Pancreas (tissue), 10 donors: ENCODE measurements at places on chromosomes 13 and 19.

GRCh38 chr13:44395976-44396694 is 22.5 kb downstream of the SERP2 start:
- no peak for DNase-seq

GRCh38 chr13:27192973-27193372 is 21.4 kb upstream of the USP12 start:
- DNase-seq = no peak

- no peak for DNase-seq
These were observed 55.4 kb upstream of the MLNR start for GRCh38 chr13:49164712-49165111.

- no peak for DNase-seq
These were observed 192.7 kb upstream of the MIR17HG start for GRCh38 chr13:91154558-91155353.

DNA sequence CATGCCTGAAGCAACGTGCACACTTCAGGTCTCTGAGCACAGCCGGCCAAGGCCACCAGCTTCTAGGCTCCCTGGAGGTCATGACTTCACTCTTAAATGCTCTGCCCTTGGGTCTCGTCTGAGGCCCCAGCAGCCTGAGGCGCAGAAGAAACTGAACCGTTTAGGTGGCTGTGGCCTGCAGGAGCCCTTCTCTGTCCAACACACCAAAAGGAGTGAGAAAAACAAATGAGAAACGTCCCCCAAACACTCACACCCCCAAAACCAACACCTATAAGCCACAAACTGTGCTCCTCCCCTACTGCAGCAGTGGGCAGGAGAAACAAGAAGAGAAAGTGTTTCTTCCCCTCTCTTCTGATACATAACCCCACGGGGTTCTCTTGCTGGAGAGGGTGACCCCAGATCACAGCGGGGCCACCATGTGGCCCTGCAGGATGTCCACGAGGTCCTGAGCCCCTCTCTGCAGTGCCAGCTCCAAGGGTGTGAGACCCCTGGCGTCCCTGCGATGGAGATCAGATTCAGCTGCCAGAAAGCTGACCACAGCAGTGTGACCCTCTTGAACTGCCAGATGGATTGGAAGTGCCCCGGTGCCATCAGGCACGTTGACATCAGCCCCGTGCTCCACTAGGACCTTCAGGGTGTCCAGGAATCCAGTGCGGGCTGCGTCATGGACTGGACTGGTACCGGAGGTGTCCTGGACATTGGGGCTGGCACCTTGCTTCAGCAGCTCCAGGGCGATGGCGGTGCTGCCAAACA is 1.0 kb upstream of the KRI1 start:
- DNase-seq = peak; percentile 83

- DNase-seq = no peak
These were observed 577.2 kb downstream of the SLITRK5 start for GRCh38 chr13:88248393-88248792.

DNA sequence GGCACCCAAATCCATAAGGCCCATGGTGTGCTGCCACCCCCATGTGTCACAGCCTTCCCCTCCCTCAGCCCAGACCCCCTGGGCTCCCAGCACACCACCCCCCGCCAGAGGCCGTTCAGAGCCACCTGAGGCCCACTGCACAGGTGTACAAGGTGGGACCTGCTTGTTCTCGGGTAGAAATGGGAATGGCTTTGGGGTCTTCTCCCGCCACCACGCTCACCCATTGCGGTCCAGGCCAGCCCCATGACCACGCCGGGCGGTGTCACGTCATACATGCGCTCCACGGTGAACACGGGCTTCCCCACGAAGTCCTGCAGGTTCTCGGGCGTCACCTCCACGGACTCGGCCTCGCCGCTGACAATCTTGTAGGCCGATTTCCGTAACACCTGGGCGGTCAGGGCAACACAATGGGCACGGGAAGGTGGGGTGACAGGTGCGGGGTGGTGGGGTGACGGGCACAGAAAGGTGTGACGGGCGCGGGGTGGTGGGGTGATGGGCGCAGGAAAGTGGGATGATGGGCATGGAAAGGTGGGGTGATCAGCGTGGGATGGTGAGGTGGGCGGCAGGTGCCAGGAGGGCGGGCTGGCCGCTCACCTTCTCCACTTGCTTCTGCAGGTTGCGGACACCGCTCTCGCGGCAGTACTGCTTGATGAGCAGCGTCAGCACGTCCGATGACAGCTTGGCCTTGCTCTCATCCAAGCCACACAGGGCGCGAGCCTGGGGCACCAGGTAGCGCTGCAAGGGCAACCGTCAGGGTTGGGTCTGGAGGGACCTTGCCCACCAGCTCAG is 4.3 kb downstream of the RPL36 start:
- peak; percentile 58 for DNase-seq

DNA sequence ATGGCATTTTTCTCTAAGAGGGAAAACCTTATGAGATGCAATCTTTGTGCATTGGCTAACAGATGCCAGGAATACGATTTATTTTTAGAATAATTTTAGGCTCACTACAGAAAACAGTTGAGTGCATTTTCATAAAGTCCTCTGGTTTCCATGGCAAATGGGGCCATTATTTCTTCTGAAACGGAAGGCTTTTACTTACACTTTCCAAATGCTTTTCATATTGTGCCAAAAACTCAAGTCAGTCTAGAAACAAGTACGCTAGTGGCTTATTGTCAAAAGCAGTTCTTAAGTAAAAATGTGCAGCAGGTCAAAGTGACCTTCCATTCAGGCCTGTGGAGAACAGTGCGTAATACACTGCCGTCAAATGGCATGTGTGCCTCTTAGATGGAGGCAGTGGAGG is 628.7 kb downstream of the EFNB2 start:
- no peak for DNase-seq

GRCh38 chr13:29125934-29126424 is 305.8 kb downstream of the MTUS2 start:
- DNase-seq = no peak

GRCh38 chr13:20719783-20720182 is 16.3 kb downstream of the IL17D start:
- DNase-seq = no peak

- no peak for DNase-seq
These were observed 73.5 kb upstream of the PCDH17 start for GRCh38 chr13:57558051-57558467.

- no peak for DNase-seq
These were observed 40.3 kb upstream of the USPL1 start for GRCh38 chr13:30577401-30577852.

DNA sequence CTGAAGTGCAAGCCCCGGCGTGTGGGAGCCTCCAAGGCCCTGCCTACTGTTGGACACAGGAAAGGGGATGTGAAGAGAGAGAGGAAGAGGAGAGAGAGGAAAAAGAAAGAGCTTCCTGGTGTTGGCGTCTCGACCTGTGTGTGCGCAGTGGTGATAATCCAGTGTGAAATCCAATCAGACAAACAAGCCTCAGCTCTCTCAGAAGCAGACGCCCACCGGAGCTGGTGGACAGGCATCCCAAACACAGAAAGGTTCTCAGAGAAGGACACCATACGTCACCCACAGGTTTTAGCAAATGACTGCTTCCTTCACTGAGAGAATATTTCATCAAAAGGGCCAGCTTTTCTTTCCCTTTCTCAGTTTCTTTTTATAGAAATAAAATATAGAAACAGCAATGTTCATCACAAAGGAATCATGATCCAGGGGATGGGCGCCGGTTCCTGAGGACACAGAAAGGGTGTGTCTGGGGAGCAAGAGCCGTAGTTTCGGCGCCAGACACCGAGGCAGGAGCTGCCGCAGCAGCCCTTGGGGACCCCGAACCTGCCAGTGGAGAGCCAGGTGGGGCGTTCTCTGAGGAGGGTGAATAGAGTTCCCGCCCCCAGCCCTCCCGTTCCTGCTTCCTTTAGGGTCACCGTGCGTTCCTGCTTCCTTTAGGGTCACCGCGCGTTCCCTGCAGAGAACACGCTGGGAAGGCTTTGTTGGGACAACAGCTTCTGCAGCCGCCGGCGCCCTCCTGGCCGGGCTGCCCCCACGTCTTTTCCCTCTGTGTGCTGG is 145.8 kb upstream of the SOX1 start:
- no peak for DNase-seq

DNA sequence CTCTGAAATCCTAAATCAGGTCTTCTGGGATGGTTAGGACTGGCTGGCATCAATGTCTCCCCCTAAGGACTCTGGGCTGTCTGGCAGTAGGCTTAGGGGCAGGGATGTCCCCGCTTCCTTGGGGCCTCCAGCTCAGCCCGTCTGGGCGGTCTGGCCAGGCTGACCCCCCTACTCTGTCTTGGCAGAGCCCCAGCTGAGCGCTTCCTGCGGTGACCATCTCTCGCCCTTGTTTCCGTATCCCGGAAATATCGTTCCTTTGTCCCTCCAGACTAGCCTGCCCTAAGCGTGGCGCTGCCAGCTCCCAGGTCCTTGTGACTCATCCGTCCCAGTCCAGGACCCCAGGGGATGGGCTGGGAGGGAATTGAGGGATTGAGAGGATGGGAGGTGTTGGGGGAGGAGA is 11.3 kb downstream of the GTPBP3 start:
- peak; percentile 54 for DNase-seq

DNA sequence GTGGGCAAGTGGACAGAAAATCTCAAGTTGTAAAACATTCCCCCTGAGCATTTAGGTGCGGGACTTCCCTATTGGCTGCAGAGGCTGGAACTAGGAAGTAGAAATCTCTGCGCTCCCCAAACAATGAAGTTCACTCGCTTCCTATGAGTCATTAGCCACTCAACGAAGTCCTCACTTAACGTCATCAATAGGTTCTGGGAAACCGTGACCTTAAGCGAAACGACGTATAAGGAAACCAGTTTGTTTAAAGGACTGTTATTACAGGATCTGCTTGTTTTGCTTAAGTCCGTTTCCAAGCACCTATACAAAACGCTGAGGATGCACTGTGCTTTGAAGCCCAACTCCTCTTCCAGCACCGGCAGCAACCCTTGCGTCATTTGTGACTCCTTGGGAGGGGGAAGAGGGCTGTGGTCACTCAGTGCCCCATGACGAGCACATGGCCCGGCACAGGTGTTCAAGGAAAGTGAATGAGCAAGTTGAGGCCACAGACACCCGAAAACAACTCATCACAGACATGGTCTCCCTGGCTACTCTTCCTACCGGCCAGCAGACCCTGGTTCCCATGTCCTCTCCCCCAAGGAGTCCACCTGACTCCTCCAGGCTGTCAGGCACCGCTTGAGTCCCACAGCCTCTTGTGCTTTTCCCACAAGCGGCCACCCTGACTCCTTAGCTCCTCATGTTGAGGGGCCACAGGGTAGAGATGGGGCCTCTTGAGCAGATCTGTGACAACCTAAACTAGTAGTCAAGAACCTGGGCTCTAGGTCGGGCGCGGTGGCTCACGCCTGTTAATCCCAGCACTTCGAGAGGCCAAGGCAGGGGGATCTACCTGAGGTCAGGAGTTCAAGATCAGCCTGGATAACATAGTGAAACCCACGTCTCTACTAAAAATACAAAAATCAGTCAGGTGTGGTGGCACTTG is 4.8 kb downstream of the RPS16 start:
- DNase-seq = no peak

GRCh38 chr19:29482855-29483640 is 42.7 kb upstream of the VSTM2B start:
- no peak for DNase-seq

GRCh38 chr13:112742583-112742982 is 52.7 kb downstream of the ATP11A start:
- no peak for DNase-seq

DNA sequence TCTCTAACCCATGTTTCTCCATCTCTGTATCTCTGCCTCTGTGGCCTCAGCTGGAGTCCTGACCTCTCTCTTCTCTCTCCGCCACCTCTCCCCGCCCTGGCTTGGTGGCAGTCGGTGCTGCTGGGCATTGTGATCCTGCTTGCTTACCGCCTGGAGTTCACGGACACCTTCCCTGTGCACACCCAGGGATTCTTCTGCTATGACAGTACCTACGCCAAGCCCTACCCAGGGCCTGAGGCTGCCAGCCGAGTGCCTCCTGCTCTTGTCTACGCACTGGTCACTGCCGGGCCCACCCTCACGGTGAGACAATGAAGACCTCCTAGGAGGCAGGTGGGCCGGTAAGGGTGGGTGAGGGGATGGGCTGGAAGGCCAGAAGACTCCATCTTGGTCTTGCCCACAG is 4.2 kb downstream of the PLPPR2 start:
- no peak for DNase-seq

- DNase-seq = no peak
These were observed 184.2 kb downstream of the LACC1 start for GRCh38 chr13:44063881-44064280.

- DNase-seq = no peak
These were observed 273.1 kb downstream of the KLF12 start for GRCh38 chr13:73861136-73861535.

DNA sequence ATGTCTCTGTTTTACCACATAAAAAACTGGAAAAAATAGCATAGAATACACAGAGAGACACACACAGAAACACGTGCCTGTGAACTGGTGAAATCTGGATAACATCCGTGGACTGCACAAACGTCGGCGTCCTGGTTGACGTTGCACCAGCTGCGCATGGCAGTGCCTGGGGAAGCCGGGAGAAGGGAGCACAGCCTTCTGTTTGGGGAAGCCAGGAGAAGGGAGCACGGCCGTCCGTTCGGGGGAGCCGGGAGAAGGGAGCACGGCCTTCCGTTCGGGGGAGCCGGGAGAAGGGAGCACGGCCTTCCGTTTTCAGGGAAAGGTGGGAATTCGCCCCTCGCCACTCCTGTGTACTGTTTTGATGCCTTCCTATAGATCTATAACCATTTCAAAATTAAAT is 63.8 kb upstream of the C13orf46 start:
- no peak for DNase-seq

DNA sequence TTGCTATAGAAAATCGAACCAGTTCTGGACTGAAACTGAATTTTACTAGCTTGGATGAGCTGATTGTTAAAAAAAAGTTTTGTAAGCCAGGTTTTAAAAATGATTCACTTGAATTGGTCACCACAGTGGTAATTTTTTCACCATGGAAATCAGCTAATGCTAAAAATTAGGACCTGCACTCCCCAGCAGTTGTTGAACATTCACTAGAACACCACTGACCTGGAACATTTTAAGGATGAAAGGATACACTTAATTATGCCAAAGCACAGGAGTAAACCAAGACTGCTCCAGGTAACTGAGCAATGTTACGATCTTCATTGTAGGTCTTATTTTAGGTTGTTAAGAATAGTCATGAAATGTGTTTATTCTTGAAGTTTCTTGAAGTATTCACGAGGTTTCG is 1342.6 kb upstream of the SPRY2 start:
- DNase-seq = no peak

- peak; percentile 28 for DNase-seq
These were observed 50.9 kb downstream of the PEPD start for GRCh38 chr19:33470686-33471085.
